ENCODE measurements at places on chromosomes 1 and 21.

- no peak for DNase-seq
Observed at GRCh38 chr1:248892590-248892989, 13.4 kb upstream of the PGBD2 start.

DNA sequence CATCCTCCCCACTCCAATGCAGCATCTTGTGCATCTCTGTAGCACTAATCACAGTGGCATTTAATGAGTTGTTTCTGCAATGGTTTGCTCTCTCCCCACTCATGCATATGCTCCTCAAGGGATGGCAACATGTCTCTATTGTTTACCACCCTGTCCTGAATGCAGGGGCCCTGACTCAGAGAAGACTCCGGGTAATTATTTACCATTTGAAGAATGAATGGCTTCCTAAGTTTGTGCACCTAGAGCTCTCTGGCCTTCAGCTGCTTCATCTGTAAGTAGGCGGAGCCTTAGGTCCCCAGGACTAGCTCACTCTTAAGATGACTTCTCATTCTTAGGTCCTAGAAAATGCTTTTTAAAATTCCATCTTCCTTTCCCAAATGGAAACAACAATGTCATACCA is 63.7 kb upstream of the IGSF21 start:
- no peak for DNase-seq

DNA sequence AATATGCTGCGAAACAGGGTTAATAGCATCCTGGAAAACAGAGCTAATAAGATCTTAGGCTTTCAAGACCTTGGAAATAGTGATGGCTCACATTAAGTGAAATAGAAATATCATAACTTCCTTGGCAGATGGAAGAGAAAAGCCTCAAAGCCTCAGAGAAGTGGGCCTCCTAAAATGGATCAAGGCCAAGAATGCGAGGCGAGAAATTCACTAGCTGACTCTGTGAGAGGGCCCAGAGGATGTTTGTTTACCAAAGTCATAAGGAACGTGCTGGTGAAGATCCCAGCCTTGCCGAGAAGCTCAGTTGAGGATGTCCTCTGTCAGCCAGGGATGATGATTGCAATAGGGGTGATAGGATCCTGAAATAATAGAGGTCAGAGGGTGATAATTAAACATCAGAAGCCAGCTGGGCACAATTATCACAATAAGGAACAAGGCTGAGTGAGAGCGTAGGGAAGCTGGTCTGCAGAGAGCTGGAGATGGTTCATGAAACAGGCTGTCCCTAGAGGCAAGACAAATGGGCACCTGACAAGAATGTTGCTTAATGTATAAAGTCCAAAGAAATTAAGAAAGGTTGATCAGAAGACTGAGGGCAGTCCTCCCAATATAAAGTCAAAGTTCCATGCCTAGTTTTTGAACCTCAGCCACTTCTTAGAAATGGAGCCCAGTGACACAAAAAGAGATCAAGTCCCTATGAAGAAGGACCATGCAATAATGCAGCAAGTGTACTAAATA is 101.7 kb upstream of the COG2 start:
- no peak for DNase-seq

GRCh38 chr1:34520111-34520510 is 234.7 kb upstream of the GJB5 start:
- no peak for DNase-seq

GRCh38 chr1:239817276-239817675 is 274.4 kb upstream of the FMN2 start:
- no peak for DNase-seq

GRCh38 chr1:111204983-111205713 is 4.7 kb upstream of the DENND2D start:
- no peak for DNase-seq

- no peak for DNase-seq
Observed at GRCh38 chr21:38488640-38489270, 9.5 kb downstream of the ERG start.

DNA sequence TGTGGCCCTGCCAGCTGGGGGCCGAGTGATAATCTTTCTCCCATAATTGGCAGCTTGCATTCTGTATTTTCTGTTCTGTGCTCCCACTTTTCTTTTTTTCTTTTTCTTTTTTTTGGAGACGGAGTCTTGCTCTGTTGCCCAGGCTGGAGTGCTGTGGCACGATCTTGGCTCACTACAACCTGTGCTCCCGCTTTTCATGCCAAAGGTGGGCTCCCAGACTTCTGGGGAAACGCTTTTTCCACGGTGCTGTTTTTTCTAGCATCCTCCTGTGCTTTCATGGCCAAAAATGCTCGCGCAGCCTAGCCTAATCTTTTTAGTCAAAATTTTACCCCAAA is 585 bp upstream of the AHCTF1 start:
- no peak for DNase-seq

GRCh38 chr21:21631961-21632360 is 633.8 kb downstream of the NCAM2 start:
- no peak for DNase-seq

- no peak for DNase-seq
Observed at GRCh38 chr1:157133426-157133825, 4.8 kb downstream of the ETV3 start.

- DNase-seq = no peak
Observed at GRCh38 chr1:46001081-46001785, 131.2 kb downstream of the PIK3R3 start.

DNA sequence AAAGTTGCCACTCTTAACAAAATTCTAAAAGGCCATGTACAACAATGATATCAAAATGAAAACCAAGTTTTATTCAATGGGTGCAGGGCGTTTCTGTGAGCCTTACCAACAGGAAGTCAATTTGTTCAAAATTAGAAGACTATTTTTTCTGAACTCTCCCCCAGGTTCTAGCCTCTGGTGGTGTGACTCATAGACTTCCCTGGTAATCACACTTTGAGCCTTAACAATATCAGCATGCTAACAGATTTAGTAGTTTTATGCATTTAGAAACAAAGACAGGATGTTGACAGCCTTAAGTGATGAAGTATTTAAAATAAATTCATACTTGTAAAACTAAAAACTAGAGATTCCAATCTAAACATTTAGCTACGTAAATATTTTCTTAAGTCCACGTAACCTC is 88.4 kb downstream of the LRRC8C start:
- no peak for DNase-seq

- no peak for DNase-seq
Observed at GRCh38 chr21:42845296-42845965, 33.9 kb downstream of the WDR4 start.

DNA sequence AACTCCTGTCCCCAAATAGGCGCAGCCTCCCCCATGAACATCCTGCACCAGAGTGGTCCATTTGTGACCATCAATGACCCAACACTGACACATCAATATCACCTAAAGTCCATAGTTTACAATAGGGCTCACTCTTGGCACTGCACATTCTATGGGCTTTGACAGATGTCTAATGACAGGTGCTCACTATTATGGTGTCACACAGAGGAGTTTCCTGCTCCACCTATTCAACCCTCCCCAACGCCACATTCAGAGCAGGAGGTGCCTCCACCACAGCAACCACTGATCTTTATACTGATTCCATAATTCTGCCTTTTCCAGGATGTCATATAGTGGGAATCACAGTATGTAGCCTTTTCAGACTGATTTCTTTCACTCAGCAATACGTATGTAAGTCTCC is 24.2 kb downstream of the GNG4 start:
- DNase-seq = no peak

DNA sequence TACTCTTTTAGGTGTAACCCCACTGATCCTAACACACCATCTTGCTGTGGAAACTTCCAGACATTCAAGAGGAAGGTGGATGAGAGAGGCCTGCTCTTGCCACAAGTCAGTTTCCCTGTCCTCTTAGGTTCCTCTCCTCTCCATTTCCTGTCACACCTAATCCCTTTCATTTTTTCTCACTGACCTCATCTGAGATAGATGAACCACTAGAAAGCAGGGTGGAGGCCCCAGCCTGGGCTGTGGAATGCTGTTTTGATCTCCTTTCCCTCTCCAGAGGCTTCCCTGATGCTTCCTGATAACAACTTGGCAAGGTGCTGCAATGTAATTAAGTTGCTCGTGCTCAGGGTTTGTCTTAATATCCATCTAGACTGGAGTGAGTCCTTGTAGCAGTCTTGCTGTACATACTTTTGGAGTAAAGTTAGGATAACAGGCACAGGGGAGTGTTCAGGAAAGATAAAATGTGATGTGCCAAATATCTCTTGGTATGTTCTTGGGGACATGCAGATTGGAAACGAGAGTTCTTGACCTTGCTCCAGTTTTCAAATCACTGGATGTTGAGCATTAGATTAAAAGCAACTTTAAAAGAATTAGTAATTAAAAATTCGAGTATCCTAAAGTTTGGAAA is 11.2 kb downstream of the LRRC42 start:
- DNase-seq = no peak

DNA sequence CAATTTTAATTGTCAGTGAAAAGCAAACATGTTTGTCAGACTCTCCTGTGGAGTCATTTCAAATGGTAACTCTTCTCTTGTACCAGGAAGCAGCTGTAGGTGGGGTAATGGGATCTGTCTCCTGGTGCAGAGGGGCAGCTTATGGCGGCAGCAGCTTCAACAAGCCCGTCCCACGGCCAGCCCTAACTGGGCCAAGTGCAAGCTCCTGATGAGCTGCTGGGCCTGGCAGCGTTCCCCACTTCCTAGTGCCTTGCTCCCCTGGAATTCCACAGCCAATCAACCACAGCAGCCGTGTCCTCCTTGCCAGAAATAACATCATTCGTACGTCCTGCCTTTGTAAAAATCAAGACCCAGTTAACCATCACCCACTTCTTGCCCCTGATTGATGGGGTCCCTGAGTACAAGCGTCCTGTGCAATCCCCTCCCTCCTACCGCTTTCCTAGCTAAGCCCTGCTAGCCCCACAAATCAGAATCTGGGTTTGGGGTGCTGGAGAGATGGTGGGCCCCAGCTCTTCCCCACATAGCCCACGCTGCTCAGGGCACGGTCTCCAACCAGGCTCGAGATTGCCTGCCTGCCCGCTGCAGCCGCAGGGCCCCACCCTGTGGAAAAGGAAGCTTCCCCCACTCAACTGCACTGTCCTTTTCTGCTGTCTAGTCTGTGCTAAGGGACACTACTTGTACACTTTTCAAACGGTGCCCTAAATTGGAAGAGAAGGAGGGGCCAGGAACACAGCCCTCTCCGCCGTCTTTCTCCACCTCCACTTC is 61.2 kb downstream of the TOR1AIP2 start:
- no peak for DNase-seq

DNA sequence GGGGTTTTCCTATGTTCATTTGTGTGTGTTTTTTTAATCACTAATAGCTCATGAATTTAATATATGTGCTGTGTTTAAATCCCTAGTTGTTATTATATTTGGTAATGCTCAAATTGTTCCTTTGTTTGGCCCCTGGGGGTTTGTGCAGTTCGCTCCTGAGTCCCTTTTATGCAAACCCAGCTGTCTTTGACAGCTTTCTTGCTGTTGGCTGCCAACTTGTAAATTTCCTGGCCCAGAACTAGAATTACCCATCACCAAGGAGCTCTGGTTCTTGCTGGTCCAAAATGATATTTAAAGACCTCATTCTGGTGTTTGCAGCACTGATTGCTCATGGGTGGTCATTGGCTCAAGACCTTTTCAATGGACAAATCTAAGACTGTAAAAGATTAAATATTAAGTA is 39.6 kb upstream of the PGBD5 start:
- no peak for DNase-seq
